NCI-H1417 treated with DMSO at 0.1 percent for 48 hours (cell line): ENCODE measurements at places on chromosomes 13 and 19.

DNA sequence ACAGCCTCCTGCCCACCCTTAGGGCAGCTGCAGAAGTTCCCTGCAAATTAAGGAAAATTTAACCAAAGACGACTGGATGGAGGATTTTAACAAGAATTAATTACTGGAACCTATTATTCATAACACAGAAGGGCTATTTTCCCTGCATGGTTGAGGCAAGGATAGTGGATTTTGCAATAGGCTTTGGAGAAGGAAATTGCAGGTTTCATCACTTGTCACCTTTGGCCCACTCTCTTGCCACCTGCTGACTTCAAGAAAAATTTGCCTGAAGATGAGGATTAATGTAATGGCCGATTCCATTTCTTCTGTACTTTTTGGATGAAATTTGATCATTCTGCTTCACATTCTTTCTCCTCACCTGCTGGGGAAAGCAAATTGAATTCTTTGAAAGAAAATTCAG lies 261.7 kb downstream of the FGF9 start:
- no peak for DNase-seq

- DNase-seq = no peak
Measured at GRCh38 chr19:38277549-38277948, 13.2 kb downstream of the SPINT2 start.

- no peak for DNase-seq
Measured at GRCh38 chr19:37362733-37363132, 8.2 kb upstream of the ZNF527 start.

DNA sequence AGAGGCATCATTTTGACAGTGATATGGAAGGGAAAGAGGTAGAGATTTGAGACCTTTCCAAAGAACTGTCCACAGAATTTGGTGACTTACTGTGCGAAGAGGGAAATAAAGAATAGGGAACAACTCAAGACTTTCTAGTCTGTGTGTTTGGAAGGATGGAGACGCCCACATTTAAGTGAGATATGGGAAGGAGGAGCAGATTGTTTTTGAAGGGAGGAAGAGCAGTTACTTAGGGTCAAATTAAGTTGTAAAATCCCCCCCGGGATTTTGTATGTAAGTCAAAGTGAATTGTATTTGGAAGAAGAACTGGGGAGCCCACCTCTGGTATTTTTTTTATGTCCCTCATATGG lies 1.2 kb downstream of the USPL1 start:
- DNase-seq = no peak

DNA sequence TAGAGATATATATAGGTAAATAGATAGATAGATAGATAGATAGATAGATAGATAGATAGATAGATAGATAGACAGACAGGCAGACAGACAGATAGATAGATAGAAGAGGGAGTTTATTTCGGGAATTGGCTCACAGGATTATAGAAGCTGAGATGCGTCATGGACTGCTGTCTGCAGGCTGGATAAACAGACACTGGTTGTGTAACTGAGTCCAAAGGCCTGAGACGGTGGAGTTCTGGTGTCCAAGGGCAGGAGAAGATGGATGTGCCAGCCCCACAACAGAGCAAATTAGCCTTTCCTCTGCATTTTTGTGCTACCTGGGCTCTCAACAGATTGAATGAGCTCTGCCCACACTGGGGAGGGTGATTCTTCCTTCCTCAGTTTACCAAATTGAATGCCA lies 2.7 kb downstream of the CYP4F3 start:
- no peak for DNase-seq

- DNase-seq = no peak
Measured at GRCh38 chr19:2421581-2422306, 5.6 kb downstream of the TIMM13 start.

- no peak for DNase-seq
Measured at GRCh38 chr19:34484328-34484727, 2.8 kb downstream of the WTIP start.

DNA sequence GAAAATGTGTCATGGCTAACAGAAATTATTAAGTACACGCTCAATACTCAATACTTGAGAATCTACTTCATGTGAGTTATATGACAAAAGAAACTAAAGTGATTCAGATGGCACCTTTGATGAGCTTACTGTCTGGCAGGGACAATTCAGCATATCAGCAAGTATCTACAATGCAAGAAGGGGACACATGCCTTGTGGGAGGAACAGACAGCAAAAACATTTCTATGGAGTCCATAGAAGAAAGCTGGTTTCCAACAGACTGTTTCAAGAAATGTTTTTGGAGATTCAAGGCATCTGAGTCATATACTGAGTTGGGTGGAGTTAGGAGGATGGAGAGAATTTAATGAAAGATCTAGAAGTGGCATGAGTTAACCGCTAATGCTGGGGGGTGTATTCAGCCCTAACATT lies 54.7 kb downstream of the MBNL2 start:
- no peak for DNase-seq
